Activated CD4-positive, CD25-positive, alpha-beta regulatory T cell (primary cell): ENCODE measurements at places on chromosomes 7 and 10.

- no peak for DNase-seq
These were observed 144.4 kb upstream of the CELF2 start for GRCh38 chr10:10873289-10873688.

GRCh38 chr10:108685863-108686531 is 1237.3 kb downstream of the XPNPEP1 start:
- no peak for DNase-seq

GRCh38 chr10:43852149-43852548 is 203.5 kb upstream of the ZNF32 start:
- DNase-seq, result no peak

- no peak for DNase-seq
These were observed 405.0 kb upstream of the ZMIZ1 start for GRCh38 chr10:78663721-78664120.

- DNase-seq, result no peak
These were observed 66.1 kb upstream of the STK17A start for GRCh38 chr7:43516581-43517342.

DNA sequence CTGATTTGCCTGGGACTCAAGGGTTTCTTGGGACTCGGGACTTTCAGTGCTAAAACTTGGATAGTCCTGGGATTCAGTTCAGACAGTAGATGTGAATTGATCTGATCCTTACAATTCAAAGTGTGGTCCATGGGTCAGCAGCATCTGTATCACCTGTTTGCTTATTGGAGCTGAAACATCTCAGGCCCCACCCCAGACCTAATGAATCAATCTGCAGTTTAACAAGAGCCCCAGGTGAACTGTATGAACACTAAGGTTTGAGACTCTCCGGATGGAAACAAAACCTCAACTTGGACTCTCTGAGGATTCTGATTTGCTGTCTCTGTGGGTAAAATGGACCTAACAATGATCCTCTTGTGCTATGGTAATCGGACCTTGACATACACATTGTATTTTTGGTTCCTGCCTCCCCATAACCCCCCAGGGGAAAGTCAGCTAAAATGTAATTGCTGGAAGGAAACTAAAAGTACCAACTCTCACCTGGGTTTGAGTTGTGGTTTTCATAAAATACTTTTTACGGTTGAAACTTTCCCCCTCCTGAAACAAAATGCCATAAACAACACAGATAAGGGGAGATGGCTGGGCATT is 11.7 kb downstream of the CYP26A1 start:
- DNase-seq, result no peak
